ENCODE measurements at places on chromosomes 12 and 14.

DNA sequence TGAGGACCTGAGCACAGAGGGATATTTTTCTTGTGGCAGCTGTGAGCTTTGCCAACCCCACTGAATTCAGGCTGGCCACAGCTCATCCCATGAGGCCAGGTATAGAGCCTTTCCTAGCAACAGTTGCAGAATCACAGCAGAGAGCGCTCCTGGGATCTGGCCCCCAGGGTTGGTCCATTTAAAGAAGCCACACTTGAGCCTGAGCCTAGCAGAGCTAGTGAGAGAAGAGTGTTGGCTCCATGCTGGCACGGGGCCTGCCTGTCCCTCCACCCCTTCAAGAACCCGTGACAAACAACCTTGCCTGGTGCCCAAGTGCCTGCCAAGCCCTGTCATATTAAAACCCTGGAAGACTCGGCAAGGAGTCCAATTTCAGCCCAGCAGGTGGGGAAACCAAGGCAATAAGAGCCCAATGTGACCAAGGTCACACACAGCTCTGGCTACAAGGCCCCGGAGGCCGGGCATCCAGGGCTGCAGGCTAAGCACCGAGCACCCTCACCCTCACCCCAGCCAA lies 91.6 kb downstream of the LRRC74A start:
- no peak for DNase-seq

- peak; percentile 71 for DNase-seq
These were observed 751 bp downstream of the GDF11 start for GRCh38 chr12:55743406-55744339.

- no peak for DNase-seq
These were observed 55.0 kb downstream of the KDM5A start for GRCh38 chr12:334125-334524.

DNA sequence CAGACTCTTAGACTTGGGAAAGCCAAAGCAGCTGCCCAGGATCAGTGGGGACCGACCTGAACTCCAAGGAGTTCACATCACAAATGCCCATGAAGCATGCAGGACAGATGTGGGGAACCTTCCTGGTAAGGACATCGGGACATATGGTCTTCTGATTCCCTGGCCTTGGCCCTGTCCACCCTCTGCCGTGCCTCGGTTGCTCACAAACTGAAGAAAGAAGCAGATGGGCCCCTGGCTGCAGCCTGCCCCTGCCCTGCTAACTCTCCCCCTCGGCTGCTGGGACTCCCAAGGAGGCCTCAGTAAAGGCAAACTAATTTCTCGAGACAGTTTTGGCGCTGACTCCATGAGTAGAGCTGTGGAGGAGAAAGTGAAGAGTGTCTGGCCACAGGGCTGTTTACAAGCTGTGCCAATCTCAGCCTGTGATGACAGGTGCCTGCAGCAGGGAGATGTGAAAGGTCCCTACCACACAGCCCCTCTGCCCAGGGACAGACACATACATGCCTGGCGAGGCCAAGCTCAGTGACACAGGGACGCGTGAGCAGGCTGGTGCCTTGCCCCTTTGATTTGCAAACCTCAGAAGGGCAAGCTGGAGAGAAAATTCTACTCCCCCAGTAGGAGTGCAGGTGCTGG lies 48.6 kb downstream of the ISCA2 start:
- DNase-seq = no peak

- DNase-seq = peak; percentile 20
These were observed 36.1 kb downstream of the CRY1 start for GRCh38 chr12:107057071-107057834.

GRCh38 chr12:68956466-68956865 lies 23.5 kb upstream of the CPM start:
- DNase-seq = no peak

- no peak for DNase-seq
These were observed 3.9 kb downstream of the NACA start for GRCh38 chr12:56721216-56721615.

DNA sequence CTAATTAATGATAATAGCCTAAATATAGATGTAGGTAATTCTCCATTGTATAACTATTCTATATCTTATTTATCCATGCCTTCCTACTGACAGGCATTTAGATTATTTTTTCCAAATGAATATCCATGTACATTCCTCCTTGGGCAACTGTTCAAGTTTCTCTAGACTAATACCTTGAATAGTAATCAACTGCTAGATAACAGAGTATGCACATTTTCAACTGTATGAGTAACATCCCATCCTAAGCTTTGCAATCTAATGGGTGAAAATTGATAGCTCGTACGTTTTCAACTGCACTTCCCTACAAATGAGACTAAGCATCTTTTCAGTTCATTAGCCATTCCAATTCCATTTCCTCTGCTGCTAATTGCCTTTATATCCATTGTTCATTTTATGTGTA lies 37.0 kb downstream of the YAF2 start:
- DNase-seq = peak; percentile 89

GRCh38 chr14:61893371-61893940 lies 131.2 kb downstream of the SNAPC1 start:
- no peak for DNase-seq

GRCh38 chr12:100348657-100349454 lies 8.0 kb upstream of the SLC17A8 start:
- peak; percentile 15 for DNase-seq

DNA sequence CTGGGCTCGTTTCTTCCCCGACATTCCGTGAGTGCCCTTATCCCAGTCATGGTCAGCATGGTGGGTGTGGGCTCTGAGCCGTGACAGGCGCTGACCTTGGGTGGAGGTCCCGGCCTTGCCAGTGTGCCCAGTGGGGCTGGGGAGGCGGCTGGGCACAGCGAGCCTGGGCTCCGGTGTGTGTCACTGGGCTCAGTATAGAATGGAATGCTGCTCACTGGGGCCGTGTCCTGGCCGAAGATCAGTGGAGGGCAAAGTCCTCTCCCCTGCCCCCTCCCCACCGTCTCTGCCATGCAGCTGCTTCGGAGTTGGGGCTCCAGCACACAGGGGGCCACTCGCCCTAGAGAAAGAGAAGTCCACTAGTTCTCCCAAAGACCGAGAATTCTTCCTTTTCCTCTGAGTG lies 164.4 kb downstream of the TSPAN9 start:
- DNase-seq = no peak

DNA sequence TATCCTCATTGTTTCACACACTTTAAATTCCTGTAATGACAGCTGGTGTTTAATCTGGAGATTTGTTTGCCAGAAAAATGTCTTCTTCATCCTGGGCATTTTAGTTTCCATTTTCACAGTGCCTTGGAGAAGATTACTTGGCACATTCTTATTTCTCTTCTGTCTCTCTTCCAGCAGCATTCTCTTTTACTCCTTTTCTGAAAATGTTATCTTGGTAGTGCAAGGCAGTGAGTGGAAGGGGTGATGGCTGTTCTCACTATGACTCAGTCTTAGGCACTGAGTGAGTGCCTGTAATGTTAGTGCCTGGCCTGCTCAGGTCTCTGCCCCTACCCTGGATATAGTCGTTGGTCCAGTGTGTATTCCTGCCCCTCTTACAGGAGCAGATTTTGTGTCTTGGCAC lies 13.1 kb downstream of the CLECL1 start:
- DNase-seq = no peak

DNA sequence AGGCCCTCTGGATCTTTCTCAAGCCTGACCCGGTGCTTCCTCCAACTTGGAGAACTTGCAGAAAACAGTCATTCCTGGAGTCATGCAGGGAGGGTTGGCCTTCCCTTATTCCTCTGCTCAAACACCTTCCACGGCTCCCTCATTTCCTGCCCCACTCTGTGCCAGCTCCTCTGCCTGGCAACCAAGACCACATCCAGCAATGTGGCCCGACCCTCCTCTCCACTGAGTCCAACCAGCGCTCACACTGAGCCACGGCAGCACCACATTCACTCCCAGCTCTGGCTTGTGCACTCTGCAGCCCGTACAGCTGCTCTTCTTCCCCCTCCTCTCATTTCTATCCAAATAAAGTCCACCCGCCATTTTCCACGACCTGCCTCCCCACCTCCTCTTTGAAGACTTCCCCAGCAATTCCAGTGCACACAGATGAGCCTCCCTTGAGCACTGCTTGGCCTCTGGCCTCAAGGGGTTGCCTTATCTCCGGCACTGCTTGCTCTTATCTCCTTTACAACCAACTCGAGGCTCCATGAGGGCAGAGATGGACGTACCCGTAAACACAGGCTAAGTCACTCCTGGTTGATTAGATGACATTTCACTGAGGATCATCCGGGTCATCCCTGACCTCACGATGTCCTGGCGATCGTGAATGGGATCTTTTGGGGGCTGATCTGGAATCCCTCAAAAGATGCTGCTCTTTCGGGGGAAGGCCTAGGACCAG lies 5.4 kb downstream of the PGF start:
- no peak for DNase-seq

- no peak for DNase-seq
These were observed 21.3 kb downstream of the DCAF4 start for GRCh38 chr14:72947366-72948160.

DNA sequence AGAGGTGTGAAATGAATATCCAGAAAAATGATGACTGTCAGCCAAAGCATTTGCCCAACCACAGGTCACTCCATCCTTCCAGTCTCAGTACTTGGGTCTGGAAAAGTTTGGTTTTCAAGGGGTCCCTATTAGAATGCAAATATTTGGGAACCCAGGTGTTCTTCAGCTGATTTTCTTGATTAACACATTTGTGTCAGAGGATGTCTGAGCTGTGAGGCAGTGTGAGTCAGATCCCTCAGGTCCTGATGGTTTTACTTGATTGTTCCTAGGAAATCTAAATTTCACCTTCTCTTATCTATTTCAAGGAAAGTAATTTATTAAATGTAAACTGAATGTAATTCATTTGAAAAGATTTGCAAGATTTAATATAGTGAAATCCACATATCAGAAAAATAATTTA lies 71.5 kb downstream of the SSPN start:
- peak; percentile 27 for DNase-seq

GRCh38 chr12:61111218-61111617 lies 1149.0 kb upstream of the USP15 start:
- DNase-seq = no peak

GRCh38 chr12:131923260-131923659 lies 5.8 kb upstream of the PUS1 start:
- DNase-seq = no peak

DNA sequence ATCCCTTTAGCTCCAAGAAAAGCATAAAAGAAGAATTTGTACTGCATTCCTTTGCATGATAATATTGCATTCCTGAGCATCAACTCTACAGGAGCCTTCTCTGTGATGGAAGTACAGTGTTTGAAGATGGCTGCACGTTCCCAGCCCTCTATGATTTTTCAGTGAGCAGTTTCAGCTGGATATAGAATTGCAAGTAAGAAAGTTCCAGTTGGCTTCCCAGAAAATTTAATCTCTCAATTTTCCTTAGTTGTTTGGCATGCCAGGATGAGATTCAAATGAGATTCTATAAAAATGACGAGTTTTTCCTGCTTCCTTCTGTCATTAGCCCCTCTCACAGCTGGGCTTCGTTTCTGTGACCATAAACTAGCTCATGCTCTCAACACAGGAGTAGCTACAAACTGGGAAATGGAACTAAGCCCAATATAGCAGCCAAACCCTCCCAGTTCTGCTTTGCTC lies 109.9 kb downstream of the TTC8 start:
- no peak for DNase-seq

DNA sequence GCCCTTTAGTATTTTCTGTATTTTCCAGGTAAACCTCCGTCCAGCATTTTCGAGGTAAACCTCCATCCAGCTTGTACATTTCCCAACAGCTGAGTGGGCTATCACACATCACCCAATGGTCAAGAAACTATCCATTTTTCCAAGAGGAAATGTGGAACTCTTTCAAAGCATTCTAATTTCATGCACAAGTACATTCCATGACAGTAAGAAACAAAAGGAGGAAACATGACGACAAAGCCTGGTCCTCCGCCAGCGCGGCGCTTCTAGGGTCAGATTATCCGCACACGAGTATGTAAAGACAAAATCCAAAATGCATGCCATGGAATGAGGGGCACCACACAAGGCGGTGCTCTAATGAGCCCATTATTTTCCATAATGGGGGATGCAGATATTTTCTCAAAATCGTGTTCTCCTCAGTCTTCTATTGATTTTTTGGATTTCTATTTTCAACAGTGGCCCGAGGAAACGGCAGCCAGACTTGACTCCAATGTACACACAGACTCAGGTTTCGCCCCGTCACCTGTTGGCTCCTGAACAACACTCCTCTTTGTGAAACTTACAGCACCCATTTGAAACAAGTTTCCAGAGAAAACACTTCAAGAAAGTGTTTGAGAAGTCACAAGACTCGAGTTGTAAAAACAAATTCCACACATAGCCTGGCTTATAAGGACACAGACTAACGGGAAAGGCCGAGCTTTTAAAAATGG lies 107.4 kb downstream of the PRICKLE1 start:
- DNase-seq = no peak

GRCh38 chr14:103391048-103391447 lies 5.8 kb downstream of the MARK3 start:
- peak; percentile 76 for DNase-seq

- DNase-seq = no peak
These were observed 746.1 kb downstream of the C12orf50 start for GRCh38 chr12:87283111-87283510.

DNA sequence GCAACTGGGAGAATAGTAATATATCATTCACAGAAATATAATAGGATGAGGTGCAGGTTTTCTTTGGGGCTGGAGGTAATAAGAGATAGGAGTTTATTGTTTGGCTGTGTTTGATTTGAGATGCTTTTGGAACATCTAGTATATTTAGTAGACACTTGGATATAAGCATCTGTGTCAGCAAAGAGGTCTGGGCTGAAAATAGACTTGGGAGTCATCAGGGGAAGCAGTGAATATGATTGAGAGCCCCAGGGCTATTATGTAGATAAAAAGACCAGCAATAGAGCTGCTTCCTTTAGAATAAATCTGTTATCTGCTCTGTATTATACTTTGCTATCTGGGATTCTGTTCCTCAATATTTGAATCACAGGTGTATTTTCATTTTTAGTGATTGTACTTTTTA lies 36.6 kb downstream of the SPATA7 start:
- no peak for DNase-seq

- DNase-seq = no peak
These were observed 38.1 kb downstream of the SMOC1 start for GRCh38 chr14:69917287-69917686.

- no peak for DNase-seq
These were observed at the start of gene GLI1 for GRCh38 chr12:57459750-57460467. Gene GLI1 (plus strand): TSS chr12:57459785. CDS start chr12:57463692, 3,907 bp downstream.

Measured in NCI-H226 (cell line).